ENCODE measurements at places on chromosomes 13 and 19.

GRCh38 chr19:3942790-3943409, 10.0 kb downstream of the NMRK2 start:
- no peak for DNase-seq

DNA sequence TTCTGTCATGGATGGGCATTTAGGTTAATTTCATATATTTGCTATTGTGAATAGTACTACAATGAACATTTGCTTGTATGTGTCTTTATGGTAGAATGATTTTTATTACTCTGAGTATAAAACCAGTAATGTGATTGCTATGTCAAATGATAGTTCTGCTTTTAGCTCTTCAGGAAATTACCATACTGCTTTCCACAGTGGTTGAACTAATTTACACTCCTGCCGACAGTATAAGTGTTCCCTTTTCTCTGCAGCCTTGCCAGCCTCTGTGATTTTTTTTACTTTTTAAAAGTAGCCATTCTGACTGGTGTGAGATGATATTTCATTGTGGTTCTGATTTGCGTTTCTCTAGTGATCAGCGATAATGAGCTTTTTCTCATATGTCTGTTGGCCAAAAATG, 6.5 kb downstream of the SIGLEC7 start:
- DNase-seq, result no peak

DNA sequence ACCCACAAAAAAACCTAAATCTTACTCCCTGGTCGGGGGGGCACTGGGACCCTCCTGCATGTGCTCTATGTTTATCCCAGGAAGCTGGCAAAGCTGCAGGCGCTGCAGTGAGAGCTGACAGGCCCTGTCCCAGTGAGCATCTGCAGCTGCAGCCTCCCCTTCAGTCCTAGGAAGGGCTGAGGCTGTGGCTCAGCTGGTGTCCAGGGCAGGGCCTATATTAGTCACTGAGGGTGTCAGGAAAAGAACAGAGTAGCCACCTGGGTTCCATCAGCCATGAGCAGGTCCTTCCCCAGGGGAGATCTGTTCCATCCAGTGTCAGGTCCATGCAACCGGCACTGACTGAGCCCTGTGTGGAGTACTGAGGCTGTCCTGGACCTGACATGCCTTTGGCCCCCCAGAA, 120.5 kb downstream of the TNFRSF19 start:
- DNase-seq, result no peak

- DNase-seq, result no peak
Observed at GRCh38 chr13:113612607-113613006, 28.1 kb downstream of the TFDP1 start.

DNA sequence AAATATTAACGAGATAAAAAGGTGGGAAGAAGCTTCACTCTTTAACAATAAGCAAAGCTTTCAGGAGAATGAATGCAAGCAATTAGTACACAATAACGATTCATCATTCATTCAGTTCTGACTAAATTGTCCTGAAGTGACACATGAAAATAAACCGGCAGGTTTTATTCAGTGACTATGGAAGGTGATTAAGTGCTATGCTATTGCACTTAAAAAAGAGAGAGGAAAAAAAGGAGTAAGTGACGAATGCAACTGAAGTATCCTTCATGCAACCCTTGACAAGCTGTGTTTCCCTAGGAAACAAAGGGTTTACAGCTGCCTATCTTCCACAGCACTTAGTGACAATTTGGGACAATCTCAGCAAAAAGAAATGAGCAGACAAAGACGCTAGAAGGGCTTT, 1.4 kb downstream of the LIG4 start:
- DNase-seq, result no peak

- DNase-seq, result no peak
Observed at GRCh38 chr13:106593132-106593531, 25.2 kb upstream of the ARGLU1 start.

DNA sequence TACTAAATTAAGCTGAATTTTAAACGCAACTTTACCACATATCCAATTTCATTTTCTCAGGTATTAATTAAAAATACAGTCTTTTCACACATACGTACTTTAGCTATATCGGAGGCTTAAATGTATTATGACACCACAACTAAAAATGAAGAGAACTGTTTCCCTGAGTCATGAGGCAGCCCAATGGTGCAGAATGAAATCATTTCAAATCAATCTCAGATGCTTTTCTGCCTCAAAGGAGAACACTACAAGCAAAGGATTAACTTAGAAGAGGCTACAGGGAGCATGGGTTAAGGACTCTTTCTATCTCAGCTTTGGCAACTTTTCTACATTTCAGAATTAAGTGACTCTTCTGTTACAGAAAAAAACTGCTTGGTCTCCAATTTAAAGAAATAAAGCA, 516.3 kb upstream of the HTR2A start:
- no peak for DNase-seq

- no peak for DNase-seq
Observed at GRCh38 chr13:75256922-75257321, 225.0 kb downstream of the TBC1D4 start.

DNA sequence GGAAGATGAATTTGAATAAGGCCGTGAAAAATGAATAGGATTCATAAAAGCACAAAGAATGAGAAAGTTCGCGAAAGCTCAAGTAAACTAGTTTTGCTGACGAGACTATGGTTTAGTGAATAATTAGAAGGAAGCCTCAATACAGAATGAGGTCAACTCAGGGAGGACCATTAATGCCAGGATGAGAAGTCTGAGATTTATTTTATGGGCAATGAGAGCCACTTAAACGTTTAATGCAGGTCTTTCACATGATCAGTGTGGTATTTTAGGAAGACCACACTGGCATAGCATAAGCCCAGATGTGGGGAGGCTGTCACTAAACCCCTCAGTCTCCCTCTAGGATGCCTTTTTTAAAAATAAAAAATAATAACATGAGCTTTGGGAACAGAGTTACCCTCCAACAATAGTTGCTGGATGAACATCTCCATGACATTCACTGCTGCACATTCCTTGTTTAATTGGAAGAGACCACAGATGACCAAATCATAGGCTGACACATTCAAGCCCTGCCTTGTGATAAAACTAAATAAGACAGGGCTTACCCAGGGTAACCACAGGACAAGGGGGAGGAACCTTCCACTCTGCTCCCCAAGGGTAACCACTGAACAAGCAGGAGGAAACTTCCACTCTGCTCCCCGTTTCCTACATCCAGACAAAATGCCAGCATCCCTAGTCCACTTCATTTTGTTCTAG, 43.6 kb upstream of the LSM14A start:
- no peak for DNase-seq

DNA sequence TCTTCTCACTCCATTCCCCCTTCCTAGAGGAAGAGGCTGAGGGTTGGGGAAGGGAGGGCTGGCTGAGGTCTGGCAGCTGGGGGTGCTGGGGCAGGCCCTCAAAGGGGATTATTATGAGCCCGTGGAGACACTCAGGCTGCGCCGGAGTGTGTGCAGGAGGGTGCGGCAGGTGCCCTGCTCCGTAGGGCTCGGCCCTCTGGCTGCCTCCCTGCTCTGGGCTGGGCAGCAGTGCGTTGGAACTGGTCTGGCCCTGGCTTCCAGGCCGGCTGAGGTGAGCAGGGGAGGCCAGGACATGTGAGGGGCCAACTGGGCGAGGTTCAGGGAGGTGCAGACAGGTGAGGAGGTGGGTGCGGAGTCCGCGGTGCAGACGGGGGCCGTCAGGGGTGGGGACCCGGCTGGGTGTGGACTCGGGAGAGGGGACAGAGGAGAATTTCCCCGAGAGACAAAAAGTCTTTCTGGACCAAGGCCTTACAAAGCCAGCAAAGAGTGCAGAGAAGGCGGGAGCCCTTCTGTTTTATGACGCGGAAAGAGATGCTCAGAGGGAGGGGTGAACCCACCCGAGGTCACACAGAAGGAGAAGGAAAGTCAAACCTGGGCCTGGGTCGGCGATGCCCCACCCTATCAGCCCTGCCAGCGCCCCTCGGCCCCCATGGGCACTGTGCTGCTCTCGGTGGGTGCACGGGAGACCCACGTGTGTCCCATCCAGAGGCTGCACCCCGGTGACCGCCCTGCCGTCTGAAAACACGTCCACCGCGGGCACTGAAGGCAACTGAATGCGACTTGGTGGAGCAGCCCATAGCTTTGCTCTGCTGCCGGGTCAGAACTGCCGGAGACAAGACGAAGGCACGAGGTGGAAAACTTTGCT, 31.0 kb downstream of the PIP5K1C start:
- DNase-seq, result no peak

GRCh38 chr13:110405597-110406450, 98.7 kb downstream of the COL4A2 start:
- DNase-seq, result no peak

- no peak for DNase-seq
Observed at GRCh38 chr19:2845107-2845506, 3.8 kb downstream of the ZNF555 start.

- no peak for DNase-seq
Observed at GRCh38 chr13:59477011-59477410, 686.7 kb downstream of the DIAPH3 start.

GRCh38 chr19:44072543-44073401, 813 bp downstream of the ZNF284 start:
- DNase-seq, result no peak

- no peak for DNase-seq
Observed at GRCh38 chr19:23385404-23385803, 9.9 kb downstream of the ZNF91 start.

DNA sequence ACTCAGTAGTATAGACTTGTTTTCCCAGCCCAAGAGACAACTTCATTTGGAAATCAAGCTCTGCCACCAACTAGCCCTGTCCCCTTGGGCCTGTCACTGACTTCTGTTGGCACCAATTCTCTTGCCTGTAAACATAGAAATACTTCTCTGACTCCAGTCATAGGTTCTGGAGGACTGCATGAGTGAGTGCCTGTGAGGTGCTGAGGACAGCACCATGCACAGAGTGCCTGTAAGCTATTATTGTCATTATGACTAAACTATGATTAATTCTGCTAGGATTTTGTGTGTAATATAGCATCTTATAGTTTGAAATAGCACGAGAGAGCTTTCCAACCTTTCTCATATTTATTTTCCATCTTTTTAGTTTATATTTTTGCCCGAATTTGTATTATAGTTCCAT, 247.9 kb downstream of the MYO16 start:
- DNase-seq, result no peak

DNA sequence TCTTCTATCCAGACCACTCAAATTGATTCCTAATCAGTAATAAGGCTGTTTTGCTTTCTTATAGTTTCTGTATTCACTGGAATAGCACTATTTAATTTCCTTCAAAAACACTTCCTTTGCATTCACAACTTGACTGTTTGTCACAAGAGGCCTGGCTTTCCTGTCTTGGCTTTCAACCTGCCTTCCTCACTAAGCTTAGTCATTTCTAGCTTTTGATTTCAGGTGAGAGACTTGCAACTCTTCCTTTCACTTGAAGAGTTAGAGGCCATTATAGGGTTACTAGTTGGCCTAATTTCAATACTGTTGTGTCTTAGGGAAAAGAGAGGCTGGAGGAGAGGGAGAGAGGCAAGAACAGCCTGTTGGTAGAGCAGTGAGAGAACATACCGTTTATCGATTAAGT, 47.0 kb downstream of the SACS start:
- DNase-seq, result no peak

DNA sequence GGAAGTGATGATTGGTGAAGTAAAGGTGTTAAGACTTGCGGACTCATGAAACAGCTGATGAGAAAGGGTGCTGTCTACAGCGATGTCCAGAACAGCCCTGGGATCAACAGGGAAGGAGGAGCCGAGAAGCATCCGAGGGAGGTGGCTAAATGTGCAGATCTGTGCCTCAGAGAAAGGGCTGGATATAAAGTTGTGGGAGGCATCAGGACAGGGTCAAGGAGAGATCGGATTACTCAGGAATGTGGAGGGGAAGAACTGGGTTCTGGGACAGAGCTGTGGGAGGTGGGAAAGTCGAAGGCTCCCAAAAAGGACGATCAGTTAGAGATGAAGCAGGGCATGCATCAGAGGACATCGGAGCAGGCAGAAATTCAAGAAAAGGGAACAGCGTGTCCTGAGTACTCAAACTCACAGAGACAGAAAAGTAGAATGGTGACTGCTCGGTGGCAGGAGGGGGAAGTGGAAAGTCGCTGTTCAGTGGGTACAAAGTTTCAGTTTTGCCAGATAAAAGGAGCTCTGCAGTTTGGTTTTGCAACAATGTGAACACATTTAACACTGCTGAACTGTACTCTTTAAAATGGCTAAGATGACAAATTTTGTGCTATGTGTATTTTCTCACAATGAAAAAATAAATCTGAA, 1.9 kb downstream of the SIGLEC14 start:
- DNase-seq, result no peak

GRCh38 chr13:110445183-110445582, 116.3 kb downstream of the RAB20 start:
- no peak for DNase-seq

GRCh38 chr13:98187155-98187964, 10.3 kb upstream of the RNF113B start:
- DNase-seq, result no peak

DNA sequence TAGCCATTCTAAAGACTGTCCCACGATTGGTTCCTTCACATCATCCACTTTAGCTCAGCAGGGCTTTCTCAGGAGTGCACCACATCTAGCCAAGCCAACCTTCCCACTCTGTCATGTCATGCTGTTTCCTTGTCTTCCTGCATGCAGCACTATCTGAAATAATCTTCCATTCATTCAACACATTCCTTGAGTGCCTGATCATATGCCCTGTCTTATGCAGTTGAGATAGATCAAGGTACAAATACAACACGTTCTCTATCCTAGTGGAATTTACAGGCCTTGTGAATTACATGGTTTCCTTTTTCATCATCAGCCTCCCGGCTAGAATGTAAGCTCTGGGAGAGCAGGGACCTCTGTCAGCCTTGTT, 6.8 kb upstream of the MRPS31 start:
- no peak for DNase-seq

- DNase-seq, result no peak
Observed at GRCh38 chr13:106263801-106264200, 271.7 kb downstream of the EFNB2 start.

GRCh38 chr19:47456721-47457474, 14.8 kb downstream of the SLC8A2 start:
- no peak for DNase-seq

DNA sequence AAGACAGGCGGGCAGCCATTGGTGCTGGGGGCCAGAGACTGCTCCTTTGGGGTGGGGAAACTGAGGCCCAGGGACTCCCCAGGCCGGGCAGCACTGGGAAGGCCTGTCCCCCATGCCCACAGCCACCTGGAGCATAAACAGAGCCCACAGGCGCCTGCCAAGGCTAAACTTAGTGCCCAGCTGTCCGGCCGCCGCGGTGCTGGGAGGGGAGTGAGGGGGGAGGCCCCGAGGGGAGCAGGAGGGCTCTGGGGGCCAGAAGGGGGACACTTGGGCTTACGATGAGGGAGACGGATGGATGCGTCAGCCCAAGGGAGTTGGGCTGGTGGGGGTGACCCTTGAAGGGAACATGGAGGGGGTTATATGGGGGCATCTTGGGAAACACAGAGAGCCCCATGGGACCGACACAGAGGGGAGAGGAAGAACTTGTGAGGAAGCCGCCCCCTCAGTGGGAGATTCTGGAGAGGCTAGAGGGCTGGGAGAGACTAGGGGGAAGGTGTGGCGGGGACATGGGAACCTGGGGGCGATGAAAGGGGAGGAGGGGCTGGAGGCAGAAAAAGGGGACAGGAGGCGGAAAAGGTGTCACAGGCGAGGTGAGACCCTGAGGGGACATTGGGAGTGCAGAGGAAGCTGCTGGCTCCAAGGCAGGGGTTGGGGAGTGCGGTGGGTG, 2.2 kb downstream of the CERS1 start:
- DNase-seq, result no peak

- DNase-seq, result no peak
Observed at GRCh38 chr19:29293736-29294342, 80.9 kb upstream of the UQCRFS1 start.
